ENCODE measurements at places on chromosomes 16 and 17. TPM values are rescaled to one million over a fixed set of nuclear protein-coding genes. Genes with fewer than 3 reads are reported as not detected.

GRCh38 chr16:65958086-65958485 is 408.4 kb upstream of the CDH5 start:
- no peak for DNase-seq
- H3K27me3 ChIP-seq: no peaks in the 10 kb centered on the region
- no peaks in the 10 kb centered on the region for H3K36me3 ChIP-seq
- H3K4me3 ChIP-seq: no peak overlapping the region

DNA sequence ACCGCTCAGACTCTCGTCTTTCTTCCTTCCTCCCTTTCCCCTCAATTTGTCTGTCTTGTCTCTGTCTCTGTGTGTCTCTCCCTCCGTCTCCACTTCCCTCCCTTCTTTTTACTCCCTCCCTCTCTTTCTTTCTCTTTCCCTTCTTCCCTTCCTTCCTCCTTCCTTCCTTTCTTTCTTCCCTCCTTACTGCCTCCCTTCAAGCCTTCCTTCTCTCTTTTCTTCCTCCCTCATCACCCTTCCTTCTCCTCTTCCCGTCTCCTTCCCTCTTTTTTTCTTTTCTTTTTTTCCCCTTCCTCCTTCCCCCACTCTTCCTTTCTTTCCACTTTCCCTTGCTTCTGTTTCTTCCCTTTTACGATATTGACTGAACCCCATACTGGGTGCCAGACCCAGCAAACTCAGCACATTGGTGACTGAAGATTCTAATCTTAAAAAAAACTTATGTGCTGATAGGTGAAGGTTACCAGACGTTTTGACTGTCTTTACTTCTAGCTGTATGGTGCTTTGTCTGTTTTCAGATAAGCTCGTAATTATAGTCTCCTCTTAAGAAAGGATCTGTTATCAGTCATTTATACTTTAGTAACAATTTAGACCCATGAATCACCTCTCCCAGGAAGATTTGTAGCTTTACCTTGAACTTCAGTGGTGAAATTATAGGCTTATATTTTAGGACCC is 481 bp upstream of the BRD7 start:
- peak overlapping the region; percentile 24 for H3K4me3 ChIP-seq
- no peaks in the 10 kb centered on the region for H3K27me3 ChIP-seq
- H3K27ac ChIP-seq: no peak overlapping the region
- H3K4me1 ChIP-seq: peaks cover 28% of the 10 kb centered on the region

Gene SALL1
- total RNA-seq: not detected

DNA sequence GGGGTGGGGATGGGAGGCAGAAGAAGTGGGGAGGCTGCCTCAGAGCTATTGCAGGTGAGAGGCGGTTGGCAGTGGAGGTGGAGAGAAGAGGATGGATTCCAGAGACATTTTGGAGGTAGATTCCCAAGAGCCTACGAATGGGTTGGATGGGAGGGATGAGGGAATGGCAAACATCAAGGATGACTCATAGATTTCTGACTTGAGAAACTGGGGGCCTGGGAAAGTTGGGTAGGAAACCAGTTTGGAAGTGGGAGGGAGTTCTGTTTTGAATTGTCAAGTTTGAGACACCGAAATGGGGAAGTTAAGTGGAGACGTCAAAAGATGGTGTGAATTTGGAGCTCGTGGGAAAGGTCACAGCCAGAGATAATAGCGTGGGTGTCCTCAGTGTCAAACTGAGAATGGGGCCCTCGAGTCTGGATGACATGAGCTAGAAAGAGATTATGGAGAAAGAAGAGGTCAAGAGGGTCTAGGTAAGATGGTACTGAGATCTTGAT is 6.2 kb upstream of the CYLD start:
- no peak for DNase-seq
- no peaks in the 10 kb centered on the region for H3K36me3 ChIP-seq
- no peak overlapping the region for H3K4me3 ChIP-seq
- no peak overlapping the region for H3K27ac ChIP-seq
- no peaks in the 10 kb centered on the region for H3K4me1 ChIP-seq

GRCh38 chr16:83002351-83003334 is 375.9 kb downstream of the CDH13 start:
- DNase-seq: no peak
- no peaks in the 10 kb centered on the region for H3K36me3 ChIP-seq
- H3K4me3 ChIP-seq: no peak overlapping the region
- H3K27ac ChIP-seq: no peak overlapping the region
- no peaks in the 10 kb centered on the region for H3K27me3 ChIP-seq
- peaks cover 54% of the 10 kb centered on the region for H3K4me1 ChIP-seq

Measured in Karpas-422 (cell line).